OCI-LY7 (cell line): ENCODE measurements at places on chromosomes 6 and 20.

GRCh38 chr6:4136354-4136831 is 1.0 kb upstream of the ECI2 start:
- DNase-seq: peak; percentile 21

DNA sequence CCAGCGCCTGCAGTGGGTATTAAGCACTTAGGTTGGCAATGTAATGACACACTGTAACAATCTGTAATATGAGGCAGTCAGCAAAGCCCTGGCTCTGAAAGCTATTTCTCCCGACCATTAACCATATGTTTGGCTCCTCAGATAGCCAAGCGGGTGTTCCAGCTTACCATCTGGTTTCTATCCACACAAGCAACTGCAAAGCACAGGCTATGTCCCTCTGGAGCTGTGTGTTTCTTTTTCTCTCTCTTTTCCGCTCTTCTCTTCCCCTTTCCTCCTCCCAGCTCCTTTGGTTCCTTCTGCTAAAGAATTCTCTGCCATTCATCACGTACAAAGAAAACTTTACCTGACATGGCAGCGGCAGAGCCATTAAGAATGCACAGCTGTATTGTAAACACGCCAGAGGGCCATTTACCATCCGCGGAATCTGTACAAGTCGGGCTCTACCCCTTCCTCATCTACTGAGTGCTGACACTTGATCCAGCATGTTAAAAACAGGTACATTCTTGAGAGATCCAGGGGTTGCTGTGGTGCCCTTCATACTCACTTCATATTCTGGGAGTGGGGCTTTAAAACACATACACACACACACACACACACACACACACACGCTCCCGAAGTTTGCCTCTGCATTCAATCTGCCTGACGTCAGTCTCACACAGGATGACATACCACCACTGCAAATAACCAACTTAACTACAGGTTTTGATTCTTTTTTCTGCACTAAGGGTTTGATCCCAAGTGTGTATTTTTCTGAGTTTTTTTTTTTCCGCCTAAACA is 77.2 kb downstream of the BACH2 start:
- DNase-seq: no peak

DNA sequence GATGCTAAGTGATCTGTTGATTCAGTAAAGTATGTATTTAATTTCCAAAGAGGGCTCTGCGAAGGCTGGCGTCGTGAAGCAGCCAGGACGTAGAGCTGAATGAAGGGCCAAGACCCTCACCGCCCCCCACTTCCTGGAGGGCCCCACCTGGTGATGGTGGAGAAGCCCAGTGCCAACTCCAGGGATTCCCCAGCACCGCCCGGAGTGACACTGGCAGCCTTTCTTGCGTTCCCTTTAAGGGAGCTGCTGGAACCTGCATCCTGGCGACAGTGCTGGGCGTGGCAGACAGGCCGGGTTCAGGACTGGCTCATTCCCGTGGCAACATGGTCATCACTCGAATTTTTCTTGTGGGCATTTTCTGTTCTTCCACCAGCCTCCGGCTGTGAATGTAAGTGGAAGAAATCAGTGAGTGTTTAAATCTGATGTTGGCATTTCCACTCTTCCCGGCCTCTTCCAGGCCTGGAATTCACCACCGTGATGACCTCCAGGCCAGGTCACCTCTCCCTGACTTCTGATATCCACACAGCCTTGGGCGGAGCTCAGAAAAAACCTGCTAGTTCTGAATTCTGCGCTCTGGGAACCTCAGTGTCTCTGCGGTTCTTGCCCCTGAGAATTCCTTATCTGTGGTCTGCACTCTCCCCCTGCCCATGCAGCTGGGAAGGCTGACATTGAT is 57.4 kb upstream of the DACT2 start:
- DNase-seq: no peak

GRCh38 chr6:107894809-107895396 is 63.1 kb downstream of the SEC63 start:
- peak; percentile 43 for DNase-seq

DNA sequence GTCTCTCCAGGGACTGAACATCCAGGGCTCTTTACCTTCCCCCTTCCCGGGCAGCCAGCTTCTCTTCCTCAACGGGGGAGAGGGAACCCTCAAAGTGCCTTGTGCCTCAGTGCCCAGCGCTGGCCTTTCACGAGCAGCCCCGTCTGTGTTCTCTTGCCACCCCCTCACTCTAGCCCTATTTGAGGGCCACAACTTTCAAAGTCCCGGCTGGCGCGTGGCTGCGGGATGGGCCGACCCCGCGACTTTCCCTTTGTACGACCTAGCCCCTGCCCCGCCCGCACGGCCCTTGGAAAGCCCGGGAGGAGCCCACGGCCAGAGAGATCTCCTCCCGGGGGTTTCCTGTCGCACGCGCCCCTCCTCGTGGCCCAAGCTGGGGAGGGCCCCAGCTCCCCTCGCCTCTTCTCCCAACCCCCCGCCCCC is 559 bp downstream of the SCRT2 start:
- DNase-seq: no peak

GRCh38 chr6:82370788-82371187 is 7.2 kb downstream of the TPBG start:
- no peak for DNase-seq

DNA sequence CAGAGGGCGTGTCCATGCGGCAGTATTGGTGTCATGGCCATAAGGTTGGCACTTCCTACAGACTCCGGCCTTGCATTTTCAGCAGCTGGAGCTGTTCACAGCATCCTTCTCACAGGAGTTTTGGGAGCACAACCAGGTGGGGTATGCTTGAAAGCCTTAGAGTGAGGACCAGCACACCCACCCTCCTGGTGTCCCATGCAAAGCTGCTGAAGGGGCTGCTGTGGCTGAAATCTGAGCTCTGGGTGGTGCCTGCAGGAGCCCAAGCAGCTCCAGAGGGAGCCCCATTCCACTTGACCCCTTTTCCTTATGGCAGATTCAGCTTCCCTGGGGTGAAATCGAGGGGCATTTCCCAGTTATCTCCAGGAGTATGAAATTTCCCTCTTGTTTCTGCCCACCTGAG is 74.0 kb upstream of the BHLHE23 start:
- no peak for DNase-seq

DNA sequence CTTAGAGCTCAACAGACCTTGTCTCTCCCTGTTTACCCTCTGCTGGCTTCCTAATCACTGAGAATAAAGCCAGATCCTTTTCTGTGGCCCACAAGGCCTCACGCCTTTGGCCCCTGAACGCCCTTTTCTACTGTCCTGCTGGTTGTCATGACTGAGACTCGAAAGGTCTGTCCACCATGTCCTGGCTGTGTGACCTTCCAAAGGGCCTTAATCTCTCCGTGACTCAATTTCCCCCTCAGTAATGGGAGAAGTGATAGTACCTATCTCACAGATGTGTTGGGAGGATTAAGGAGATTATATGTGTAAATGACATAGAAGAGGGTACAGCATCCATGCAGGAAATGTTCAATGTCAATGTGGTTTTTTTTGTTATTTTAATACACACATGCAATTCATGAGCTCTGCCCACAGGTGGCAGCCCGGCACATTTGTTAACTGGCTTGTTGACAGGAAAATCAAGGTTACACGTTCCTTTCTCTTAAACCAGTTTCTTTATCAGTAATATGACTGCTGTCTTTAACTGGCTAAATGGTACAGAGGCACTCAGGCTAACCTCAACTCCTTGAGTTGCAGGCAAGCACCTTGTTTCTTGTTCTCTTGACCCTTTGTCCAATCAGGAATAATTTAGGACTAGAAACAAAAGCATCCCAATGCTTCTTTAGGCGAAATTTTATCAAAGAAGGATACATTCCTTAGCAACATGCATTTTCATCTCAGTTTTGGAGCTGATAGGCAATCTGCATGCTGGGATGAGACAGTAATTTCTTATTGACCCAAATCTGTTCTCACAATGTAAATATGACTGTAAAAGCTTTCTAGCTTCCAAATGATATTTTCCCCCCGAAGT is 16.6 kb downstream of the SLC22A1 start:
- peak; percentile 62 for DNase-seq
